ENCODE measurements at places on chromosomes 11 and 22. TPM values are rescaled to one million over a fixed set of nuclear protein-coding genes. Genes with fewer than 3 reads are reported as not detected.

- DNase-seq, result no peak
Measured at GRCh38 chr11:20156876-20157613, 3.2 kb downstream of the DBX1 start.

DNA sequence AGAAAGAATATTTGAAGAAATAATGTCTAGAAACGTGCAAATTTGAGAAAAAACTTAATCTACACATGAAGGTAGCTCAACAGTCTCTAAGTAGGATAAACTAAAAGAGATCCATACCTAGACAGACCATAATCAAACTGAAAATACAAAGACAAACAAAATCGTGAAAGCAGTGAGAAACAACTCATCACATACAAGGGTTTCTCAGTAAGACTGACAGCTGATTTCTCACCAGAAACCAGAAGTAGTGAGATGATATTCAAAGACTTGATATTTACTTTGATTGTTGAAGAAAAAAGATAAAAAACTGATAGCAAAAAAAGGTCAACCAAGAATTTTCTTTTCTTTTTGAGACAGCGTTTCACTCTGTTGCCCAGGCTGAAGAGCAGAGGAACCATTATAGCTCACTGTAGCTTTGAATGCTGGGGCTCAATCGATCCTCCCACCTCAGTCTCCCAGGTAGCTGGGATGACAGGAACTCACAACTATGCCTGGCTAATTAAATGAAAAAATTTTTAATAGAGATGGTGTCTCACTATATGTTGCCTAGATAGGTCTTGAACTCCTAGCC lies 17.4 kb downstream of the NPAT start:
- DNase-seq, result no peak

DNA sequence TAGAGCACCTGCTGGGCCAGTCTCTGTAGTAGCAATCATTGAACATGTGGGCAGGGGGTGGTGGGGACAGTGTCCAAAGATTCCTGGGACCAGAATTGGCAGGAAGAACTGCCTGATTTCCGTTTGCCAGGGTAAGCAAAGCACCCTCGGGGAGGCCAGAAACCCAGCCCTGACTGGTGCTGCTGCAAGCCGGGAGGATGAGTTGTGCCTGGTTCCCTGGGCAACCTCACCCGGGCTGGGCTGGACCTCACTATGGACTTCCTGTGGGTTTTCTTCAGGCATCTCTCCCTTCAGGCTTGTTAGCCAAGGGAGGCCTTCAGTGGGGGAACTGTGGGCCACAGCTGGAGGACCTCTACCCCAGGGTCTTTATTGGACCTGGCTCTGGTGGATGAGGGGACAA lies 8.0 kb upstream of the POU2F3 start:
- DNase-seq, result no peak

DNA sequence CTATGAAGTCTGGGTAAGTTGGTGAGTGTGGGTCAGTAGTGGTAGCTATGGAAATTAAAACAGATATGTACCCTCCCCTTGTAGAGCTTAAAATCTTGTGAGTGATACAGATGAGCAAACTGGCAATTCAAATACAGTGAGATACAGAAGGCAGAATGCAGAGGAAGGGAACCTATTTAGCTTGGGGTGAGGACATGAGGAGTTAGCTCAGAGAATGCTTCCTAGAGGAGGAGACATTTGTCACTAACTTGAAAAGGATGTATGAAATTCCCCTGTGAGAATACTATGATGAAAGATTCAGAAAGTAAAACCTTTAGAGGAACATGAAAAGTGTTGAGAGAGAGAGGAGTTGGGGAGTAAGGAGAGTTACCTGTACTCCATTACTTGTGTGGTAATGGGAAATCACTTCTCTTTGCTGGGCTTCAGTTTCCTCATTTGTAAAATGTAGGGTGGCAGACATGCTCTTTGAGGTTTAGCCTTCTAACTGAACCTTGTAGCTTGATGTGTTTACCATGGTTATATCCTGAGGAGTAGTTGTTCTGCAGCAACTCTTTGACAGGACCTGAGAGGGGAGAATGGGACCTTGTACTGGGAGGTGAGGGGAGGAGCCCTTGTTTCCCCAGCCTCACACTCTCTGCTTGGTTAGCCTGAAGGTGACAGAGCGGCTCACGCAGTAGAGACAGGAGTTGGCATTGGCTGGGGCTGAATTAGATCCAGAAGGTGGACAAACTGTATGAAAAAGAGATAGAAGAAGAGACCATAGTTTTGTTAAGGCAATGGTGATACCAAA lies 17.9 kb downstream of the SWAP70 start:
- no peak for DNase-seq

GRCh38 chr22:42648368-42649245 lies 585 bp downstream of the CYB5R3 start:
- DNase-seq, result peak; percentile 69

DNA sequence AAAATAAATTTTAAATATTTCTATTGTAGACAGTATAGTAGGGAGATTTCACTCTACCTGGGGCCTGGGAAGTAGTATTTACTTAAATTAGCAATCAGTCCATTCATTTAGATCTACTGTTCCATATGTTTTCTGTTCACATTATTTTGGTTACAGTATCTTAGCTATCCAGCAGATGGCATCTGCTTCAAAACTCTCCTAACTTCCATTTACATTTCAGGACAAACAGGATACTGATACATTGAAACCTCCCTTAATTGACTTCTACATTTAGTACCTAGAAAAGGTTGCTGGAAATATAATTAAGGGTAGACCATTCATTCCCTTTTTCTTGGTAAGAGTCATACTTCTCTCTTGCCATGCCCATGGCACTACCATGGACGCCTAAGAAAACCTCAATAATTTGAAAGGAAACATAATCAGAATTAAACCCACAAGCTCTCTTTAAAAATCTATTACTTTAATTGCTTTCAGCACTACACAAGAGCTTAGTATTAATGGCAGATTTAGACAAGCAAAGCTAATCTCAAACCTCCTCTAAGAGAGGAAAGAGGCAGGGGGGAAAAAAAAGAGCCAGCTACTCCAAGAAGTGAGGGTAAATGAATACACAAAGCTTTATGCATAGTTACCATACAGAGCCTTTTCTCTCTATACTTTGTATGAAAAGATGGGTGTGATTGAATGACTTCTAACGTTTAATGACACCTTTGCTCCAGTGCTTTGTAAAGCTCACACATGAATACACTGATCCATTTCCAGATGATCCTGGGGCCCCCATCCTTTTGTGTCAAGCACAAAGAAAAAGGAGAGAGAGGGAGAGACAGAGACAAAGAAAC lies 131.2 kb upstream of the MTMR2 start:
- no peak for DNase-seq

GRCh38 chr22:32997295-32997694 lies 60.9 kb downstream of the SYN3 start:
- no peak for DNase-seq

GRCh38 chr11:126538071-126538470 lies 182.6 kb downstream of the ST3GAL4 start:
- DNase-seq, result no peak

- no peak for DNase-seq
Measured at GRCh38 chr11:128022007-128022368, 565.4 kb downstream of the ETS1 start.

DNA sequence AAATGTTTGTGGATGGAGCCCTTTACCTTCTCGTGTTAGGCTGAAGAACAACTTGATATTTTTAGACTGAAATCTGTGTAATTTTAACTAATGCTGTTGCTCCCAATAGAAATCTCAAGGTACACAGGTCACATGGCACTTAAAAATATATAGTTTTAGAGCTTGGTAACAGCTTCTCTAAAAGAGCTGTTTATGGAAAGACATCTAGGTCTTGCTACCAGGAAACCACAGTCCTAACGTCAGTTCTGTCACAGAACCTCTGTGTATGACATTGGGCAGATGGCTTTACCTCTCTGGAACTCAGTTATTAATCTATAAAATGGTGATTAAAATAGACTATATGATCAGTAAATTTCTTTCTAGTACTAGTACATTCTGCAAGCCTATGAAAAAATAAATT lies 35.4 kb downstream of the PAK1 start:
- DNase-seq, result no peak

DNA sequence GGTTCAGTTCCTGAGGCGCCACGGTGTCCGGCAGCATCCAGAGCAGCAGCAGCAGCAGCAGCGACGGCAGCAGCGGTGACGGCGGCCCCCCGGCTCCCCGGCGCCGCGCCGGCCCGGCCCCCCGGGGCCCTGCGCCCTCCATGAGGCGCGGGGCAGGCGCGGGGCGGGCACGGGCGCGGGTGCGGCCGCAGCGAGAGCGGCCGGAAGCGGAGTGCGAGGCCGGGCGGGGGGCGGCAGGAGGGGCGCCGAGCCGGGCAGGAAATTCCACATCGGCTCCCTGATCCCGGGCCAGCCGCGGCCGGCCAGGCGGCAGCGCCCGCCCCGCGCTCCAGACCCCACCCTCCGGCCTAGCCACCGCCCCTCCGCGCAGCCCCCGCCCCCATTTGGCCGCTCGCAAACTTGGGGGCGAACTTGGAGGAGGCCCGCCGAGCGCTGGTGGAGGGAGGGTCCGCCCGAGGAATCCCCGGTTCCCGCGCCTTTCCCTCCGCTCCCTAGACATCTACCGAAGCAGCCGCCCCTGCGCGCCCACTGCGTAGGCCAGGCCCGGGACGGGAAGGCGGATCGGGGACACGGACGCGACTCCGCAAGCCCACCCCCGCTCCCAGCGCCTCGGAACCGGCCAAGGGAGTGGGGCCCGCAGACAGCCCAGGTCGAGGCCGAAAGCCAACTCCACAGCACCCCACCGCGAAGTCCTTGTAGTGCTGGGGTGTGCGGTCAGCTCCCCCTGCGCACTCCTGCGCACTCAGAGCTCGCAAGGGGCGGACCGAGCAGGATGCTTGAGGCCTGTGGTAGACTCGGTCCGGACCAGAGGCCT lies at the start of gene SCARF2:
SCARF2 (minus strand) TSS at position 213 of the 814 bp plus-strand sequence; CDS start at position 142, 71 bp downstream.
- peak; percentile 86 for DNase-seq

DNA sequence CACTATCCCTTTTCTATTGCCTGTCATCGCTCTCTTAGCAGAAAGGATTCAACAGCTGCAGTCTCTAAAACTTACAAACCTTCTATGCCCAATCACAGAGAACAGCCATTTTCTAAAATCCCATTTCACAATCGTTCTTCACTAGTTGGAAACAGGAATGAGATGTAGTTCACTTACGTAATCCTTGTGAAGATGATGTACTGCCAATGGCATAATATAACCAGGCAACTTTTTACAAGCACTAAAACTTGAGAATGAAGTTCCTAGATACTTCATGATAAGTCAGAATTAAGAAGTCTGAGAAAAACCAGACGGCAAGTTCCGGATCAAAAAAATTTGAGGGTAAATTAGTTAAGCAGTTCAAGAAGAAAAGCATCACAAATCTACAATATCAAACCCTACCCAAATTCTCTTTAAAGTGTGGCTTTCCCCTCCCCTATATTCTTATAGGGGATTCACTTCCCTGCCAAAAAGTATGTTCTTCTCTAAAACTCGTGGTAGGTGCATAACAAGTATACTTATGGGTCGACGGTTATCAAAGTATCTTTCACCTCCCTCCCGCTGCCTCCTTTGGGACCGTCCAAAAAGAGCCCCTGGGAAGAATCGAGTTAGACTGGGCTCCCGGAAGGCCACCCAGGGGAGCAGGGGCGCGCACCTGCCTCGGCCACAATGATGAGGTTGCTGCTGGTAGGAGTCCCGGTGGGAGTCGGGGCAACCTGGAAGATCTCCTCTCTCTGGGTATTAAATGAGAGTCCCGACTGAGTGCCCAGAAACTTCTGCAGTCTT lies 666 bp downstream of the MSANTD4 start:
- no peak for DNase-seq

GRCh38 chr11:120137187-120137610 lies 714 bp downstream of the TRIM29 start:
- DNase-seq, result peak; percentile 35

DNA sequence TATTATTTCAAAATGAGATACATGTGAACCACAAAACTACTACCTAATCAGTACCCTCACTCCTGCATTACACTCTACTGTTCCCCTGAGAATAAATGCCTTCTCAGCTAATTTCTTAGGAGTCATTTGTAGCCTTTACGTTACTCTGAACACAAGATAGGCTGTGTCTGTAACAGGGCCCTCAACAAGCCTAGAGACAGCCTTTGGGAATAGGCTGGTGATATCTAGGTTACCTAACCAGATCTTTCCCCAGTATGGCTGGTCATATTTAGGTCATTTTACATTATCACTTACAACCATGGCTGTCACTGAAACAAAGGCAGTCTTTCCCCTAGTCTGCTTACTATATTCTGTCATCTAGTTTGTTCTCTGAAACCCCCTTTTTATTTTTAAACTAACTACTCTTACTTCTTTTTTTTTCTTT lies 14.2 kb downstream of the ATM start:
- DNase-seq, result no peak

GRCh38 chr11:44285756-44286155 lies 24.2 kb downstream of the ALX4 start:
- DNase-seq, result no peak

DNA sequence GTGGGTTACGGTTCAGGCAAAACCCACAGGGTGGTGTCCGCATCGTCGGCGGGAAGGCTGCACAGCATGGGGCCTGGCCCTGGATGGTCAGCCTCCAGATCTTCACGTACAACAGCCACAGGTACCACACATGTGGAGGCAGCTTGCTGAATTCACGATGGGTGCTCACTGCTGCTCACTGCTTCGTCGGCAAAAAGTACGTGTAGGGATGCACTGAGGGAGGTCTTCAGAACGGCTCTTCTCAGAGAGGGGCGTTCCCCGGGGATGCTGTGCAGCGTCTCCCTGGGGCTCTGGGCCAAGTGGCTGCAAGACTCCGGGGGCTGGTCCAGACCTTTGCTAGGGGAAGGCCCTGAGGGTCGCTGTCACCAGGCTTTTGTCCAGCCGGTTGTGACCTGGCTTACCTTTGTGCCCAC lies 1.3 kb downstream of the ACR start:
- DNase-seq, result peak; percentile 51

GRCh38 chr11:63998558-63999348 lies 12.5 kb downstream of the OTUB1 start:
- DNase-seq, result peak; percentile 69

DNA sequence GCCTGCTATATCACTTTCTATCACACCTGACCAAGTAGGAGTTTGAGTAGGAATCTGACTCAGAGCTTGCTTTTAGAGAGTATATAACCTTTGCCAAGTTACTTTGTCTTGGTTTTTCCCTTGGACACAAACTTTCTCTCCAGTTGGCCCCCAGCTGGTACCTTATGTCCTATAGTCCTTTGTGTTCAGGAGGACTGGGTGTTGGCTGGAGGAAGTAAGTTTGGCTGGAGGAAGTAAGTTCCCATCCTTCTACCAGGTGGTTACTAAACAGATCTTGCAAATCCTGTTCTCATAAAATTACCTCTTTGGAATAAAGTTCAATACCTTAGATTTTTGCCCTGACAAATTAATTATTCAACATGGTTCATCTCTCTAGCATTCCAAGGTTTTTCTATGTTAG lies 37.2 kb downstream of the SPON1 start:
- DNase-seq, result no peak

- DNase-seq, result no peak
Measured at GRCh38 chr11:59641156-59641555, 25.6 kb upstream of the OSBP start.

NCR3LG1 gene
- total RNA-seq, result 2.1 TPM

TNNT3 gene
- total RNA-seq, result 35.6 TPM

ADAMTS8 gene
- 4.1 TPM for total RNA-seq

ATXN10 gene
- total RNA-seq, result 130 TPM

GUCY1A2 gene
- 12.4 TPM for total RNA-seq

VPS37C gene
- 23.1 TPM for total RNA-seq

SLCO2B1 gene
- total RNA-seq, result 81.1 TPM

OR10D3 gene
- total RNA-seq, result not detected
